GM12892 (cell line): ENCODE measurements at places on chromosomes 6 and 20.

DNA sequence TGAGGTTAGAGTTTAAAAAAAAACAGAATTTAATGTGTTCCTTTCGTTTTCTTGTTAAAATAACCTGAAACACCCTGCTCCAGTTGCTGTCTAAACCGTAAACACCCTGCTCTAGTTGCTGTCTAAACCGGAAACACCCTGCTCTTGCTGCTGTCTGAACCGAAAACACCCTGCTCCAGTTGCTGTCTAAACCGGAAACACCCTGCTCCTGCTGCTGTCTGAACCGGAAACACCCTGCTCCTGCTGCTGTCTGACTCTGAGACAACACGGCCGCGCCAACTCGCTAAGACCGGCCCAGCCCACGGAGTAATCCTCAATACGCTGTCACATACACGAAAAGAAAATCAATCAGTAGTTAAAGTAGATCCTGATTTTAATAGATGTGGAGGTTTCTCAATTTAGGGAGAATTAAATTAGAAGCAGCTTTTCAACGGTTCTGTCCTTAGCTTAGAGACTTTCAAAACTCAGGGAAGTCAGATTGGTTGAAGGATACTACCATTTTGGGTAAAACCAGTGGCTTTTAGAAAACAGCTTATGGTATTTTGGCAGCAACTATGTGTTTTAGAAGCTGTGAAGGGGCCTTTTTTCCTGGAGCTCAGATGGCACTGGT, 98.3 kb downstream of the RAMACL start:
- peak; percentile 55 for DNase-seq

GRCh38 chr6:16471222-16471909, 233.0 kb downstream of the GMPR start:
- DNase-seq: no peak

- no peak for DNase-seq
These were observed 287.8 kb upstream of the THEMIS start for GRCh38 chr6:128188678-128189077.

- DNase-seq: no peak
These were observed 52.1 kb downstream of the CBLN4 start for GRCh38 chr20:55953201-55953600.

GRCh38 chr20:48189181-48189580, 403.9 kb upstream of the SULF2 start:
- DNase-seq: no peak

DNA sequence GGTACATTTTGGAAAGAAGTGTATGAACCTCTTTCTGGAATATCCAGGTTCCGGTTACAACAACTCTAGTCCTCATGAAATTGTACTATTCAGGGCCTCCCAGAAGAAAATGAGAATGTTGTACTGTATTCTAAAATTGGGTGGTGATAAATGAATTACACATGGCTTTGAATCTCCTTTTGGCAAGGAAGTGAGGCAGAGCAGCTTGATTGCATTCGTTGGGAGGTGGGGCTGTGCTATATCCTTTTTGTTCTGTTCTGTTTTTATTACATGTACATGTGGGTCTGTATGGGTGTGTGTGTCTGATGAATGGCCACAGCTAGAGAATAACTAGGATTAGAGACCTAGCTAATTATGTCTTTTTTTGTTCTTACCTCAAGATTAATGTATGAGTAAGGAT, 37.8 kb upstream of the SNRPB2 start:
- DNase-seq: no peak

DNA sequence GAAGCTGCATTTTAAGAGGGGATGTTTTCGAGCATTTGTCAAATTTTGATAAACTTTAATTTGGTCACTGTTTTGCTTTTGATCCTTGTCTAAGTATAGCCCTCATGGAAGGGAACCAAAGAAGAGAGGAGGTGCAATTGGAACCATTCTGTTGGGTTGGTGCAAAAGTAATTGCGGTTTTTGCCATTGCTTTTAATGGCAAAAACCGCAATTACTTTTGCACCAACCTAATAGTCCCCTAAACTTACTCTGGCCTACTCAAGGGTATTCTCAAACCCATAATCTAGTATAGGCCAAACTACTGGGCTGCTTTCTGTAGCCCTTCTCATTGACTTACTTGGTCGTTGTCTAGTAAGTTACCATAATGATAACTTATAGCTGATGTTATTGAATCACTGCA, 634.7 kb downstream of the MAFB start:
- no peak for DNase-seq

DNA sequence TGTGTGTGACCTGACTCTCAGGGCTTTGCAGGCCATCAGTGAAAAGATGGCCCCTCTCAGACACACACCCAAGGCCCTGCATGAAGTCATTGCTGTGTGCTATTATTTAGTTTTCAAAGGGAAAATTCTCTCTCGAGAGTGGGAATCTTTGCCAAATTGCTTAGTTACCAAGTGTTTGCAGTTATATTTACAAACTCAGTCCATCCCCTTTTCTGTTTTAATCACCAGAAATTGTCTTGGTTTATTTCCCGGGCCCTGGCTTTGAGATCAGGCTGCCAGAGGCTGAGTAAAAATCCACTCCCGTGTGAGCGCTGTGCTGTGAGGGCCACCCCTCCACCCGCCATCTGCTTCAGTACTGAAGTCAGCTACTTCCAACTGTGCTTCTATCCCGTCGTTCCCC, 163.1 kb downstream of the SOD2 start:
- DNase-seq: no peak

DNA sequence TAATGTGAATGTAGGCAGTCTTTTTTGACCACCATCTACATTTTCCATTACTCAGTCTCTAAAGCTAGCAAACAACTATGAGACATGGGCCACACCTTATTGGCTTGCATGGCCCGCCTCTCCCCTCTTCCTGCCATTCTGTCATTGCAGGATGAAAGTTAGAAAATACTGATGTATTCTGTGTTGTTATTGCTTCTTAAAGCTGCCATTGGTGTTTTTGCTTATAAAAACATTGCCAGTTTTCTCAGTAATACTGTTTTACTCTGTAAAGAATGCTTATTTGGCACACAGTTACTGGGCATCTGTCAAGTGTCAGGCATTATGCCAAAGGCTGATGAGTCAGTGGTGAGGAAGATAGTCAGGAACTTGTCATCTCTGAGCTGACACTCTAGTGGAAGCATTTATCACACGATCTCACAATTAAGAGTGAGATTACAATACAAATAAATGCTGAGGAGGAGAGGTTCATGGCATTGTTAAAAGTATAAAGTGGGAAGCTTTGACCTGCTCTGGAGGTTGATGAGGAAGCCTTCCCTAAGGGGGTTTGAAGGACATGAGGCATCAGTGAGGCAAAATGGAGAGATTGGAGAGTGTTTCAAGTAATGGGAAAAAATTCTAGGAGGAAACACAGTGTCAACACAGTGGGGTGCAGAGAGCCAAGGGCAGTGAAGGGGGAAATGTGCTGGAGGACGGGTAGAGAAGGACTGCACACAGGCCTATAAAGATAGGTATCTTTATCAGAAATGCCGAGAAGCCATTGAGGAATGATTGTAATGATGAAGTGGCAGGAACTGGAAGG, 14.7 kb downstream of the KLHL32 start:
- DNase-seq: no peak

- DNase-seq: no peak
These were observed 17.5 kb upstream of the PANK2 start for GRCh38 chr20:3871550-3872265.

GRCh38 chr20:17406051-17406590, 125.1 kb downstream of the BFSP1 start:
- no peak for DNase-seq

- no peak for DNase-seq
These were observed 101.5 kb upstream of the BACH2 start for GRCh38 chr6:90397929-90398674.

GRCh38 chr6:722608-723007, 29.7 kb upstream of the EXOC2 start:
- no peak for DNase-seq

- no peak for DNase-seq
These were observed 87.2 kb upstream of the EDN1 start for GRCh38 chr6:12203001-12203400.

GRCh38 chr6:136592930-136593673, 42.9 kb upstream of the MAP7 start:
- no peak for DNase-seq

DNA sequence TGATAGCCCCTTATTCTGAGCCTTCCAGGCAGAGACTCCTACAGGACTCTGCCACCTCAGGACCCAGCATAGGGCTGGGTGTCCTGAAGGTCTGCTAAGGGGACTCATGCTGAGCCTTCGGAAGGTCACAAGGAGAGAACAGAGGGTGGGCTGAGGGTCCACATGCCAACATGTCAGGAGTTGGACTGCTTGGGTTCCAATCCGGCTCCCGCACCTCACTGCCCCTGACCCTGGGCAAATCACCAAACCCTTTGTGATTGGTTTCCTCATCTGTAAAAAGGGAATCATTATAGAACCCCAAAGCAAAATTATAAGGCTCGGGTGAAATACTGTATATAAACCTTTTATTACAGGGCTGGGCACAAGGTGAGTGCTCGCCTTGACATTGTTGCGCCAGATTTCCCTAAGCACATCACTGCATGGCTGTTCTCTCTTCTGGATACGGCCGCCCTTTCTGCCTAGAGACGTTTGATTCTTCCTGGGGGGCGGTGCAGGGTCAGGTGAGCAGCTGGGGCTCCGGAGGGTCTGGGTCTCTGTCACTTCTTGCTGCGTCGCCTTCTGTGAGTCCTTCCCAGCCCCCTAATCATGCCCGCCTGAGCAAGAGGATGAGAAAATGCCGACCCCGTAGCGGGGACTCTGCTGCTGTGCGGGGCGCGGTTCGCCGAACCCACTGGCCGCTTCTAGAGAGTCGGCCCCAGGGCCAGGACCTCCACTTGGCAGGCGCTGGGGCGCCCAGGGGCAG, 90.5 kb upstream of the EPB41L1 start:
- DNase-seq: no peak

DNA sequence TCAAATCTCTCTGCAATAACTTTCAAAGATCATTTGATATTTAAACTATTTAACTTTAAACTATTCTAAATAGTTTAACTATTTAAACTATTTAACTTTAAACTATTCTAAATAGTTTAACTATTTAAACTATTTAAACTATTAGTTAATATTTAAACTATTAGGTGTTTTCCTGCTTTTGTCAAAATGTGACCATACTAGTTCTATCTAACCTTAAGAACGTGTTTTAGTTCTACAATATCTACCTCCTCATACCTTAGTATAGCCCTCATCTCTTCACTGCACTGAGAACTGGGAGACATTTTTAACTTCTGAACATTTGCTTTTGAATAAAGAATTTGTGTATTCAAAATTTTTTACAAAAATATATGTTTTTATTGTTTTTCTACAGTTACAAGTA, 429.1 kb downstream of the ADGRB3 start:
- DNase-seq: no peak

- DNase-seq: no peak
These were observed 115.9 kb upstream of the AGPAT4 start for GRCh38 chr6:161389756-161390155.

DNA sequence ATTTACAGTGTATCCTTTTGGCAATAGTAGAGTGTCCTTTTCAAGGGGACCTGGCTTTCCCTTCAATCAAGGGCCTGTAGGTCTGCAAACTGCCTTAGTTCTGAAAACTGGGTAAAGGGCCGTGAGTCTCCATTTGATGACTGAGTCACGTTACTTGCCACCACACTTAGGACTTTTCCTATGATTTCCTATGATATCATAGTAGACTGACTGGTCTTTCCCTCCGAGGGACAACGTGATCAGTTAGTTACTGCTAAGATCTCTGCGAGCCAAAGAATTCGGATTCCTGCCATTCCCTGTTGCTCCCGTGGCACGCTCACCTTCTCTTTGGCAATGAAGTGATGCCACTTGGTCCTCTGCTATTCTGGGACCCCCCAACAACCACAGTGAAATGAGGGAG, 8.4 kb downstream of the ZNF831 start:
- no peak for DNase-seq

- no peak for DNase-seq
These were observed 501.8 kb downstream of the HACE1 start for GRCh38 chr6:104357928-104358327.

DNA sequence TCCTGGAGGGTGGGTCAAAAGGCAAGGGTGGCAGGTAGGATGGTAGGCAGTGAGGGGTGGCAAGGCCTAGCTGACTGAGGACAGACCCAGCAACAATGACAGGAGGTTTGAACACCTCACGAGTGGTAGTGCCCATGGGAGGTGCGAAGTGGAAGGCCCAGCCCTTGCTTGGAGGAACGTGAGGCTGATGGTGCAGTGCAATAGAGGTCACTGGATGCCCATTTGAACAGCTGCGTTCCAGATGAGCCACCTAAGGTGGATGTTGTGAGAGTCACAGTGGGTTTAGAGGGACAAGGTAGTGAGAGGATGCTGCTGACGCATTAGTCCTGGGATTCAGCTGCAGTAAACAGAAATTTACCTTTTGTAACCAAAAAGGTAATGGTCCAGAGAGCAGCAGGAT, 15.6 kb downstream of the TMEM74B start:
- DNase-seq: no peak

- no peak for DNase-seq
These were observed 11.7 kb downstream of the LCA5 start for GRCh38 chr6:79525272-79526100.

DNA sequence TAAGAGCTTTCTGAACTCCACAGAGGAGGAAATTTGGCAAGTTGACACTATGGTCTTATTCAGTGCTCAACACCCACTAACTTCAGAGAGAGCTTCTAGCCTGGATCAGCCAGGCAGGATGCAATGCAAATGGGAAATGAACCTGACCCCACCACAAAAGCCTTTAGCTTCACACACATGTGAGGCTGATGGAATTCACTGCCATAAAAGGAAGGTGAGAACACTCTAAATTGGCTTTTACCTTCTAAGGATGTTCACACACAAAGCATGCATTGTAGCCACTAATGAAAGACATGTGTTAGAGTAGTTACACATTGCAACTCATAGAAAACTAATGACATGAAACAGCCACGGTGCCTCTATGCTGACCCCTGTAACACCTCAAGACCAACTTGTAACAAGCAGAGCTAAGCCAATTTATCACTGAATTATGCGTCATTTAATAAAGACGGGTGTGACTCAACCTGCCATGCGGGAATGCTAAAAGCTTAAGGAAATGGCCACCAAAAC, 262.1 kb downstream of the HACE1 start:
- no peak for DNase-seq

- DNase-seq: no peak
These were observed 40.3 kb downstream of the STX11 start for GRCh38 chr6:144190593-144190992.

DNA sequence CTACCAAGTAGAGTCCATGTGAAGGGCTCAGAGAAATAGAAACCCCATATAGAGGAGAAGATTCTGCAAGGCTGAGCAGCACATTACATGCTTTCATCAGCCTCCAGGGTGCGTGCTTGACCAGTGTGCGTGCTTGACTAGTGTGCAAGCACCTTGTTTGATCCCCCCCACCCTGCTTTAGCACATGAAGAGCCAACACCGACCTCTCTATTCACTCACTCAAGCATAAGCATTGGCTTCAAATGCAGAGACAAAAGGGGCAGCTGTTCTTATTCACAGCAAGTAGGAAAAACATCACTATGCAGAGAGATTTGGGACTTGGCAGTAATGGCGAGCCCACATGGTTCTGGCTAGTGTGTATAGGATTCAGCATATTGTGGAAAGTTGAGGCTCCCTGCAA, 278.7 kb upstream of the RNF217 start:
- no peak for DNase-seq

GRCh38 chr6:113630738-113631535, 226.2 kb upstream of the MARCKS start:
- no peak for DNase-seq
